LHCN-M2 (cell line): ENCODE measurements at places on chromosomes 2 and 18. TPM values are rescaled to one million over a fixed set of nuclear protein-coding genes. Genes with fewer than 3 reads are reported as not detected.

FARSB gene
- 39.1 and 43.8 TPM in 2 replicates for total RNA-seq

SIX3 gene
- total RNA-seq, result not detected in 2 replicates

BOK gene
- 67.3 and 69.6 TPM in 2 replicates for total RNA-seq

GALNT5 gene
- 70.6 and 71.7 TPM in 2 replicates for total RNA-seq

RND3 gene
- 96.0 and 133 TPM in 2 replicates for total RNA-seq

DSC3 gene
- not detected in 2 replicates for total RNA-seq

TRIM43 gene
- not detected in 2 replicates for total RNA-seq

SCN7A gene
- 0.06 TPM in 1 of 2 replicates, not detected in the other for total RNA-seq

UGT1A5 gene
- total RNA-seq, result not detected in 2 replicates

CAPN14 gene
- total RNA-seq, result under 0.01 and 0.06 TPM in 2 replicates

ITPRID2 gene
- 83.0 and 99.6 TPM in 2 replicates for total RNA-seq

ABCG5 gene
- total RNA-seq, result not detected in 2 replicates

SERPINB10 gene
- not detected in 2 replicates for total RNA-seq

ANKRD62 gene
- total RNA-seq, result not detected in 2 replicates

PLCL1 gene
- 0.06 TPM in 1 of 2 replicates, not detected in the other for total RNA-seq

DNAH7 gene
- 0.26 and 0.86 TPM in 2 replicates for total RNA-seq

CEP76 gene
- 12.9 and 13.8 TPM in 2 replicates for total RNA-seq

DNA sequence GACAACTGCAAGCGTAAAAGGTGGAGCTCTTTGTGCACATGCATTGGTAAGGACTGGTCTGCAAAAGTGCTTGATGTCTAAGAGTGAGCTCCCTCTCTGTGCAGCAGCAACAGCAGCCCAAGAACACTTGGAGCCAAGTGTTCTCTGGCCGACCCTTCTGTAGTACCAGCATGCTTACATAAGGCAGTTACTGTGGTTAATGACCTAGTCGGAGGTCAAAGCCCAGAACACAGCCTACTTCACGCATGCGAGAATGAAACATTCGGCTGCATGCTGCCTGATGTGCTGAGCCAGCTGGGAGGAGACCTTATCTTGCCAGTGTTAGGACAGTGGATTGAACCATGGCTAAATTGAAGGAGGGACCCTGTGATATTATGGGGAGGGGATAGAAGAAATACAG, 21.3 kb downstream of the NCAPH start:
- no peak for DNase-seq

DNA sequence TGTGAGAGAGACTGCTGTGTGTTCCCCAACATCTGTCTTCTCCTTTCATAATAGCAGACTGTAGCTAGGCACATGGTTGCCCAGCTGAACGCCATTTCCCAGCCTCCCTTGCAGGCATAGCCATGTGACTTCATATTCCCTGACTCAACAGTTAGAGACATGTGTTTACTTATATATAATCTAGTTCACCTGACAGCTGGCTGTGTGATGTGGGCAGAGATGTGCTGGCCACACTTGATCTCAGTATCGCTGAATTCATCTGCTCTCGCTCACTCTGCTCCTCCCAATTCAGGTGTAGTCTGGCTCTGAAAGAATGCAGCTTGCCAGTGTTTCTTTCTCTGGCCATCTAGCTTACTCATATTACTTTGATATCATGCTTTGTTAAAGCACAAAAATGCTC, 52.3 kb upstream of the SEC11C start:
- DNase-seq, result peak; percentile 8

DNA sequence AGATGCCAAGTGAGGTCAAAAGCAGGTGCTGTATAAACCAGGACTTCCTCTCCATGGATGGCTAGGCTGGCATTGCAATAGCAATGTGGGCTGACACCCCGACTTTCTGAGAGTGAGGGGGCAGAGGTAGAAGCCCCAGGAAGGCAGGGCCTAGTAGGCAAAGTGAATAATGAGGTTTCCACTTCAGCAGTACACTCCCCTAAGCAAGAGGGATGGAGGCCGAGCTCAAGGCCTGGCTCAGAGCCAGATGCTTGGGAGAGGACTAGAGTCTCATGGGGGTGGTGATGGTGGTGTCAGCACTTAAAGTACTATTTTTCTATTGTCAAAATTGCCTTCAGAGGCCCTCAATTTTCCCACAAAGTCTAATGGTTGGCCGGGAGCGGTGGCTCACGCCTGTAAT, 41.6 kb upstream of the HK2 start:
- no peak for DNase-seq

DNA sequence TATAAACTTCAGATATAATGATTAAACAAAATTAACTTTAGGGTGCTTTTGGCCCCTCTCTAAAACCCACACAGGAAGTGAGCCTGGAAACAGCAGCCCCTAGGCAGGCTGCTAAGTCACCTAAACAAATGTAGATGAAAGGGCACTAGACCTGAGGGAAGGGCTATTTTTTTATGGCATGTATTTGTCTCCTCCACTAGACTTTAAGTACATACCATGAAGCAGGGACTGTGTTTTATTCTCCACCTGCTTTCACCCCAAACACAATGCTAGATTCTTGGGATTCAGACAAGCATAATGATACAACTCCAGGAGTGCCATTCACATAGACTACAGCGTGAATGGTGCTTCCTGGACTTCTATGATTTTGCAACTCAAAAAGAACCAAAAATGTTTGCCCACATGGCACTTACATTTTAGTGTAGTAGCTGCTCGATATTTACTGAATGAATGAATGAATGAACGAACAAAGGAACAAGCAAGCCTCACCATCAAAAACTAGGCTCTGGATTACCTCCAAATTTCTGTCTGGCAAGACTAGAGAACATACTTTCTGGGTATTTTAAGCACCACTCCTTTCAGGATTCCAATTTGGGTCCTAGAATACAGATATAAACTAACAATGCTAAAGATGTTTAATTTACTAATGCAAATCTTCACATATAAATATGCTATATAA, 10.1 kb downstream of the ATAD2B start:
- DNase-seq, result no peak

- no peak for DNase-seq
These were observed 460.2 kb downstream of the LRATD1 start for GRCh38 chr2:15092691-15093090.

DNA sequence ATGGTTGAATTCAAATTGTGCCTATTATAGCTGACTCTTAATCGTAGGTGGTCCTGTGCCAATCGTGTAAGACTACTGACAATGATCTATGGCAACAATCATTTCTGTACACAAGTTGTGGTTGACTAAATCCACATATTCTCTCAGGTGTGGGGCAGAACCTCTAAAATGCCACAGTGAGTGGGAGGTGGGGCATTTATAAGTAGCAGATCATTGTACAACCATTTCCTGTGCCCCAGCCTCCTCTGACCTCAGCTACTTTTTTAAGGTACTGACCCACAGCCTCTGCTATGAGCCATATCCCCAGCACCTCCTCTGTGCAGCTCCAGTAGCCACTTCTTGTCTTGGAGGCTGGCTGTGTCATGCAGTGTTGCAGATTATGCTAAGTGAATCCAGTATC, 48.6 kb upstream of the RAPH1 start:
- peak; percentile 57 for DNase-seq

DNA sequence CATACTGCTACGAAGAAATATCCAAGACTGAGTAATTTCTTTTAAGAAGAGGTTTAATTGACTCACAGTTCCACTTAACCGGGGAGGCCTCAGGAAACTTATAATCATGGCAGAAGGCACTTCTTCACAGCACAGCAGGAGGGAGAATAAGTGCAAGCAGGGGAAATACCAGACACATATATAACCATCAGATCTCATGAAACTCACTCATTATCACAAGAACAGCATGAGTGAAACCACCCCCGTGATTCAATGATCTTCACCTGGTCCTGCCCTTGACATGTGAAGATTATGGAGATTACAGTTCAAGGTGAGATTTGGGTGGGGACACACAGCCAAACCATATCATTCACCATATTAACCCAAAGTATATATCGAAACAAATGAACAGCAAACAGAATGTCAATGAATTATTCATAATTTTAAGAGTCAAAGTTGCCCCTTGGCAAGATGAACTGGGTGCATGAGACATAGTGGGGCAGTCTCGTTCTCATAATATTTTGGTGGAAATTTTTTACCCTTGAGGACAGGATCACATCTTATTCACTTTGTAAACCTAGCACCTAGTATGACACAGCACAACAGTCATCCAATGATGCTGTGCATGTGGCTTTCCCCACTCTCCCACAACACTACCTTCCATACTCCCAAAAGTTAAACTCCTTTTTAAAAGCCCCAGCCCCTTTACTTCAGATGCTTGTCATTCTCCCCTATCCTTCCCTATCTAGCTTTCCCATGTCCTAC, 425.3 kb downstream of the ZEB2 start:
- DNase-seq, result no peak

- no peak for DNase-seq
These were observed 133.8 kb downstream of the ZNF516 start for GRCh38 chr18:76361219-76361618.

DNA sequence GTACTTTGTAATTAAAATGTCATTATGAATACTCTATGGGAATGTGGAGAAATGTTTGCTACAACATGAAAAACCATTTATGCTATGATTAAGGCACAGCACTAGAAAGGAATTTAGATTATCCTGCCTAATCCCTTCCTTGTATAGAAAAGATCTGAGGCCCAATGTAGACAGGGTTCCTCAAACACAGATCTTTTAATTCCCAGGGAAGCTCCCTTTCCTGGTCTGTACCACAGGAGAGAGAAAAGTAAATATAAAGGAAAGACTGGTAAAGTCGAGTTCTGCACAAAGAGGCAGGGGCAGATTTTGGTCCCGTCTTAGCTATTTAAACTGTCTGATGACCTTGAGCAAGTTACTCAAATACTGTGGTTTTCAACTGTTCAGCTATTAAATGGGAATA, 84.7 kb downstream of the ICA1L start:
- no peak for DNase-seq

- DNase-seq, result no peak
These were observed 12.6 kb downstream of the DHX57 start for GRCh38 chr2:38863061-38863695.

- no peak for DNase-seq
These were observed 108.0 kb upstream of the SLC35G4 start for GRCh38 chr18:11501352-11501751.

- no peak for DNase-seq
These were observed 313.1 kb upstream of the SYT4 start for GRCh38 chr18:43590182-43590903.

- DNase-seq, result no peak
These were observed 242.2 kb downstream of the TGIF1 start for GRCh38 chr18:3692113-3692621.

DNA sequence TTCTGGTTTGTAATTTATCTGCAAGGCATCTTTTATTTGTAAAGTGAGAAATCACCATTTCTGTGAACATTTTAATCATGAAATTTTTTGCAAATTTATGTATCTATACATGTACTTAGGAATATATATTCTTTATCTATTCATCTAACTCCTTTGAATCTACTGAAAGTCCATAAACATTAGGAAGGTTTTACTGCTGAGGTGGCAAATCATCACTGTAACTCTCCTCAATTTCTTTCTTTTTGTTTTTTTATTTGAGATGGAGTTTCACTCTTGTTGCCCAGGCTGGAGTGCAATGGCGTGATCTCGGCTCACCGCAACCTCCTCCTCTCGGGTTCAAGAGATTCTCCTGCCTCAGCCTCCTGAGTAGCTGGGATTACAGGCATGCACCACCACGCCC, 296.3 kb downstream of the AGPS start:
- DNase-seq, result no peak

GRCh38 chr2:205510345-205510744, 172.0 kb upstream of the NRP2 start:
- DNase-seq, result no peak

GRCh38 chr2:105308382-105309146, 21.0 kb downstream of the TGFBRAP1 start:
- no peak for DNase-seq

- peak; percentile 97 for DNase-seq
These were observed 179.8 kb downstream of the NEDD4L start for GRCh38 chr18:58223717-58224424.

GRCh38 chr2:29000481-29000880, 19.4 kb downstream of the TOGARAM2 start:
- DNase-seq, result peak; percentile 34

DNA sequence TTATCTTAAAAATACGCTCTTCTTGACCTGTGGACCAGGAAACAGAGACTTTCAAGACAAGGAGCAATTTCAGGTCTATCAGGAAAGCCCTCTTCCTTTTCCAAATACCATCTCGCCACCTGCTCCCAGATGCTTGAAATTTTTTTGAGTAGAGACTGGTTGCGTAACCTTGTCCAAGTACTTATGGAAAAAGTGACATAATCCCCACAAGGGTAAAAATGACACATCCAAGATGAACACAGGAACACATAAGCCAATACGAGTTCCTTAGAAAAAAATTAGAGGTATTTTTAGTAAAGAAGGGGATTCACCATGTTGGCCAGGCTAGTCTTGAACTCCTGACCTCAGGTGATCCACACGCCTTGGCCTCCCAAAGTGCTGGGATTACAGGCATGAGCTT, 1.8 kb downstream of the SERPINB13 start:
- no peak for DNase-seq

- DNase-seq, result no peak
These were observed 37.6 kb downstream of the HJURP start for GRCh38 chr2:233816771-233817170.

- DNase-seq, result no peak
These were observed 519 bp downstream of the TEX261 start for GRCh38 chr2:70994009-70994698.

DNA sequence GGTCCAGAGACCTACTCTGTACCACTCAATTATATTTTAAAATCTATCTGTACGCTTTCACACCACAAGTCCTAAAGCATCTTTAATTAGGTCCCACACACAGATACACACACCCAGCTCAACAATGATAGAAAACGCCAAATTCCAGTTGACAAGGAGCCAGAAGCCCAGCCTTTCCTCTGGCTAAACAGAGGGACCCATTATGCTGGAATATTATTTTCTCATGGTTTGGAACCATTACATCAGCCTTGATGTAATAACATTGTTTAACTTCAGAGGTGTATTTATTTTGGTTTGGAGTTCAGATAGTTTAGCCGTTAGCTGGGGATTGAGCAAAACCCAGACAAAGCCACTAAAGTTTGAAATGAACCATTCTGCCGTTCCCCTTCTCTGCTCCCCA, 14.0 kb upstream of the INHBB start:
- DNase-seq, result no peak

DNA sequence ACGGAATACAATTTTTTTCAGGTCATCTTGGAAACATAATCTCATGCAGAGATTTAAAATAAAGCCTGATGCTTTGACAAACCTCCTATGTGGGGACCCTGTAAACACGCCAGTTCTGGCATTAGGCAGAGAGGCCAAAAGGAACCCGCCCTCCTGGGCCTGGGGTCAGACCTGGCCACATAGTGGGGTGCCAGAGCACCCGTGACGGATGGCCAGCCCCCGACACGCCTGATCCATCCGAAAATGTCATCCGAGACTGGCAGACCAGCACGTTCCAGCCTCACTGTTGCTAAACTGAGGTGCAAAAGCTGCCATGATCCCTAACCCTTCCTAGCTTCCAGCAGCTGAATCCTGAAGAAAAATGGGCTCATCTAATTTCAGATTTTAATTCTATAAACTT, 222.6 kb upstream of the SALL3 start:
- DNase-seq, result no peak
